ENCODE measurements at places on chromosomes 1 and 21.

- no peak for DNase-seq
Observed at GRCh38 chr21:35394634-35395369, 345.7 kb upstream of the RUNX1 start.

DNA sequence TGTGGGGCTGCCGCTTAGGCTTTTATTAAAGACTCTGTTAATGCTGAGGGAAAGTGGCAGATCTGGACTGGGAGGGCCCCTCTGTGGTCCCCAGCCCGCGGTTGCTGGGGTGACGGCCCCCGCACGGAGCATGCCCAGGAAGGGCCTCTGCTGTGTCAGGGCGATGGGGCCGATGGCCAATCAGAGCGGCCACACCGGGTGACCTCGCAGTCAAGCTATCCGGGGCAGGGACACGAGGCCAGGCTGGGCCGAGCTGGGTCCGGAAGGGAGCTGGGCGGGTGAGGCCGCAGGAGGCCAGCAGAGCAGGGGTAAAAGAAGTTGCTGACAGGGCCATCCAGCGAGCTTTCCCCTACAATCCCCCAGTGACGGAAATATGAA lies 145.1 kb downstream of the CASZ1 start:
- no peak for DNase-seq

DNA sequence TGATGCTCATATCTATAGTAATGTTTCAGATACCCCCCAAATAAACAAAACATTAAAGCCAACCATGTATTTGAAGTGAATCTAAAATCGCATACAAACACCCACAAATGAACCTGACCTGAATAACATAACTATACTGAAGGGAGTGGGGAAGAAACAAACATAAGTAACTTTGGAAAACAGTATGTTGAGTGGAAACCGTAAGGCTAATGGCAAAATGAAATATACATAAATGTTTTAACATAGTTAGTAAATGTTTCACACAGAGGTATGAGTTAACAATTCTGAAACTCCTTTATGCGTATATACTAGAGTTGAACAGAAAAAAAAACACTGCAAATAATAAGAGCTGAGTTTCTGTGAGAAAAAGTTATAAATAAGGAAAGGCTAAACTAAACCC lies 125.6 kb downstream of the ACBD6 start:
- DNase-seq = no peak

DNA sequence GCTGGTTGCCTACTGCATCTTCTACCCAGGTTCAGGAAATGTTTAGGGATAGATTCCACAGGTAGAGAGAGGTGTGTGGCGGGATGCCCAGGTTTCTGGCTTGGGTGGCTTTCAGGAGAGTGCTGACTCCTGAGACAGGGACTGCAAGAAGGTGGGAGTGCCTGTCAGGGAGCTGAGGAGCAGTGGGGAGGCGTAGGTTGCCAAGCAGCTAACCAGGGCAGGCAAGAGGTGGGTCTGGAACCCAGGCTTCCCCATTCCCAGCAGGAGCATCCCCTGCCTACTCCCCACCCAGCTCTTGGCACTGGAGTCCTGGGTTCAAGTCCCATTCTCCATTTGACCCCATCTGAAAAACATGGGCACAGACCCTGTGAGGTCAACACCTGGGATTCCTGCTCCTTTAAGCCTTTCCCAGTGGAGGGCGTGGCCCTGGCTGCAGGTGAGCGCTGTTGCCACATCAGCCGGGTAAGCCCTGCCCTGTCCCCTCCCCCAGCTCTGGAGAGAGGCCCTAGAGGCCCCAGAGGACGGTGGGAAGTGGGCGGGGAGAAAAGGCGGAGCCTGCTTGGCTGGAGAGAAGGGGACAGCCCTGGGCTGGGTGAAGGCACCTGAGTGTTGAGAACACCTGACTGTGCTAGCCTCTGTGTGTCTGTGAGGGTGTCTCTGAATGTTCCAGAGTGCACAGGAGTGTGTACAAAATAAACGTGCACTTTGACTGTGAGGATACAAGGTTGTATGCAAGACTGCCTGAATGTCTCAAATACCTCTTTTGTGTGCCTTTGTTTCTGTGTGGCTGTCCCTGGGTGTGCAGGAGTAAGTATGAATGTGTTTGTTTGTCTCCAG lies 14.0 kb upstream of the SYNC start:
- no peak for DNase-seq

DNA sequence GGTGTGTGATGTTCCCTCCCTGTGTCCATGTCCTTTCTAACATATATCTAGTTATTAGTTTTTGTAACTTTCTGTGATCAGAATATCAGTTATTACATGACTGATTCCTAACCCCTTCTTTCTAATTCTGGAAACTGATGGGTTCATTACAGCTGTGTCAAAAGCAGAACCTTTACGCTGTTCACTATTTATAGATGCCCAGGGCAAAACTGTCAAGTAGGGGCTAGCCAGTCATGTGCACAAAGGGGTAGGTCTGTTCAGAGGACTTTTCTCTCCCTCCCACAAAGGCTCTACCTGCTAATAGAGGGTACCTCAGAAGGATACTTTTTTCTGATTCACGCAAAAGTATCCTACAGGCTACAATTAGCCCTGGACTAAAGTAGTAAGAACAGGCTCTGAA lies 79.2 kb downstream of the NRDC start:
- DNase-seq = no peak

- no peak for DNase-seq
Observed at GRCh38 chr1:221276896-221277409, 397.7 kb downstream of the HLX start.

DNA sequence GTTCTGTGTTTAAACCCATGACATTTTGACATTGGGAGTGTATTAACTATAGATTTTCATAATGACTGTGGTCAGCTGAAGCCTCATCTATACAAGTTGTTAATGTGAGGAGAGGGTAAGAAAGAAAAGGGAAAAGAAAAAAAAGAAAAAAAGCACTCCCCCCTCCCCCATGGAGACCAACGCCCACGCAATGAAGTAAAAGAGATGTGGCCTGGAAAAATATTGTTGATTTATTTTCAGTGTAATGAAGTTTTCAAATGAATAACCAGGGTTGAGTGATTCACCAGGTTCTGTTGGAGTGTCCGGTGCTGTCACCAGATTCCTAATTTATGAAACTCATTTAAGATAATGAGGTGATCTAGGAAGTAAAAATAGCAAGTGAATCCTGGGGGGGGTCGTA lies 4.7 kb downstream of the RNF220 start:
- DNase-seq = no peak

DNA sequence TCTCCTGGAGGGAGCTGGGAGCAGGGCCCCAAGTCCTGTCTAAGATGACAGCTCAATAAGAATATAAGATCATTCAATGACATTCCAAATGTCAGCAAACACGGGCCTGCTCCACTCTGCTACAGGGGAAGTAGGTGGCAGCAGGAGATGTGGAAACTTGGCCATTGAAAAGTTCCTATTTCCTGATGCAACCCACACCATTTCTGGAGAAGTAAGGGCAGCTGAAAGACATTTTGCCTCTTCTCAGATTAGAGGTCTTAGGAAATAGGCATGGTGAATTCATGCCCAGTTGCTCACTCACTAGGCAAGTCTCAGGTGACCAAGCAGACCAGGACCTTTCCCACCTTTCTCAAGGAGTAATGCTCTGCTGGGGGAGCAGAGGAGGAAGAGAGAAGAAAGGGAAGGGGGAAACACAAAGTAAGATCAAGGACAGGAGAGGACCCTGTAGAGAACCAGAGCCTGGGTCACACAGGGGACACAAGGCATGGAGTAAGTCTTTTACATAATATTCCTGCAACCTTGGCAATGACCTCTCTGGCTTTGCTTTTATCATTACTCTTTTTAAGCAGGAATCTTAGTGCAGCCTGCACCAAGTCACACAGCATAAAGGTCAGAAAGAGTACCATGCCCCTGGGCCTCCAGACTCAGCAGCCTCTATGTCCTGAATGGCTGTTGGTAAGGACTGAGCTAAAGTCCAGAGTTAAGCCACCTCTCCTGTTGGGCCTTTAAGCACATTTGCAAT lies 68.9 kb downstream of the DMAP1 start:
- no peak for DNase-seq

DNA sequence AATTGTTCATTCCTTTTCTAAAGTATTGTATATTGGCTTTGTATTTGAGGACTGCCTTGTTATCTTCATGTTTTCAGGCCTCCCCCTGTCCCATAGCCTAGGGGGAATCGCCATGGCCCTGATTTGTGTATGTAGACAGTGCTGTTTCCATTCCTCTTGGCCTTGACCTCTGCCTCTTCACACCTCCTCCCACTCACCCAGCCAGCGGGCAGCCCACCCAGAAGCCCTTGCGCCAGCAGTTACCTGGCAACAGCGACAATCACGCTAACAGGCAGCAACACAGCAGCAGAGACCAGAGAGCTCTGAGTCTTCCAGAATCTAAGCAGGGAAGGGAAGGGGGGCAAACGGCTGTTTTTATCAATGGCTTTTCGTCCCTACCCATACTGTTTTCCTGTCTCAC lies 50.0 kb upstream of the NPL start:
- no peak for DNase-seq

- no peak for DNase-seq
Observed at GRCh38 chr1:211708926-211709325, 33.5 kb upstream of the NEK2 start.

DNA sequence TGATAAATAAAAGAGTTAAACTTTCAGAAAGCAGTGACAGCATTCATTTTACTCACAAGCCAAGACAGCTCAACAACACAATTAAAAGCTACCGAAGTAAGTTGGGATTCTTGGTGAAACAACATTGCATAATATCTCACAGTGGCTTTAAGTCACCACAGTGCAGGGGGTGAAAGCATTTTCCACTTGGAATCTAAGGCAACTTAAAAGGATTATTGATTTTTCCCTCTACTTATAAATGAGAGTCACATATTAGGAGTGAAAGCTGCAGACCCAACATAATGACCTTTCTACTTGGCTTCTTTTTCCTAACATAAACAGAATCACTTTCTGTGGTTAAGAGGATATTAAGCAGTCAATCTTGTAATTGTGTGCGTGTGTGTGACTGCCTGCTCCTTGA lies 536.6 kb upstream of the CXADR start:
- no peak for DNase-seq

DNA sequence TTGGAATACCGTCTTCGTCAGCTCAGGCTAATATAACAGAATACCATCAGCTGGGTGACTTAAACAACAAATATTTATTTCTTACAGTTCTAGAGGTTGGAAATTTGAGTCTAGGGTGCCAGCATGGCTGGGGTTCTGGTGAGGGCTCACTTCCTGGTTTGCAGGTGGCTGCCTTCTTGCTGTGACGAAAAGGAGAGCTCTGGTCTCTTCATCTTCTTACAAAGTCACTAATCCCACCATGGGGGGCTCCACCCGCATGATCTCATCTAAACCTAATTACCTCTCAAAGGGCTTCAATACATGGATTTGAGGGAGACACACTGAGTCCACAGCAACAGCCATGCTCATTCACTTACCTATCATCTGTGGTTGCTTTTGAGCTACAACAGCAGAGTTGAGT lies 78.3 kb downstream of the PSMG1 start:
- DNase-seq = no peak

GRCh38 chr1:43447891-43448708 lies 5.6 kb downstream of the HYI start:
- DNase-seq = no peak

DNA sequence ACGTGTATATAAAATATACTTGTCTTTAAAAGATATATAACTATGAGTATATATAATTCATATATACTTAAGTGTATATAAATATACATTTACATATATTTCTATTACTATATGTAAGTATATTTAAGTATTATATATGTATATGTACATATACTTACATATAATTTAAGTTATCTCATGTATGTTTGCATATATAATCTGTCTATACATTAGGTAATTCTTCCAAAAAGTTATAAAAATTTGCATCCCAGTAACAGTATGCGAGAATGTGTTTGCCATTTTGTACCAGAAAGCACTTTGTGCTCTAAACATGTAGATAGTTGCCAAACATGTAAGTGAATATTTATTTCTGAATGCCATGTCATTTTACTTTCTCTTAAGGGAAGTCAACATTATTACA lies at the start of gene OR2AK2:
Gene OR2AK2 (plus strand): TSS at position 301 of the 400 bp plus-strand sequence. CDS start 144 bp downstream, outside the sequence.
- DNase-seq = no peak

DNA sequence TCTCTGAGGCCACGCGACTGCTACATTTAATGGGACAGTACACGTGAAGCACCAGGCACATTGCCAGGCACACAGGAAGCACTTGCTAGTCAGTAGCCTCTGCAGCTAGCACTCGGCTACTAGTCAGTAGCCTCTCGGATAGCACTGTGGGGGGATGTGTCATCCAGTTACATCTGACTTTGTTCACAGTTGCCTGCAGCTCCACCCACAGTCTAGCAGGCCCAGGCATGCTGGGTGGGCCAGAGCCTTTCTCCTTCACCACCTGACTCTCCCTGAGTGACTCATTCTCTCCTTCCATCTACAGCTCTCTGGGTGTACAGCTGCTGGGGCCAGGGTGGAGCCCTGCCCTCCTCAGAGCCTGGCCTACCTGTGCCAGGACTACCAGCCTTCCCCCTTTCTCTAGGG lies 51.5 kb downstream of the PTPRF start:
- DNase-seq = peak; percentile 74

DNA sequence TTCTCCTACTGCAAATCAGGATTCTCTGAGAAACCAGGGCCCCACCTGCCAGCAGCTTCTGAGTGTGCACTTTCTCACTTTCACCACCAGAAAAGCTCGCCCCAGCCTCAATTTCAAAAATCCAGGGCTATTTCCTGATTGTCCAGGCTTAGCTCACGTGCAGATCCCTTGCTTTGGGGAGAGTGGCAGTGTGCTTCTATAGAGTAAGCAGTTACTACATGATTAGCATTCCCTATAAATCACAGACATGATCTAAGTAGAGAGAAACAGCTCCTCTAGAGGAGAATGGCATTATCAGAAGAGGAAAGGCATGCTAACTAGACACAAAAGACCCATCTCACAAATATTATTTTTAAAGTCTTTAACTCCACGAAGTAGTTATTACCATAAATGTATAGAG lies 456.0 kb upstream of the PKN2 start:
- no peak for DNase-seq

DNA sequence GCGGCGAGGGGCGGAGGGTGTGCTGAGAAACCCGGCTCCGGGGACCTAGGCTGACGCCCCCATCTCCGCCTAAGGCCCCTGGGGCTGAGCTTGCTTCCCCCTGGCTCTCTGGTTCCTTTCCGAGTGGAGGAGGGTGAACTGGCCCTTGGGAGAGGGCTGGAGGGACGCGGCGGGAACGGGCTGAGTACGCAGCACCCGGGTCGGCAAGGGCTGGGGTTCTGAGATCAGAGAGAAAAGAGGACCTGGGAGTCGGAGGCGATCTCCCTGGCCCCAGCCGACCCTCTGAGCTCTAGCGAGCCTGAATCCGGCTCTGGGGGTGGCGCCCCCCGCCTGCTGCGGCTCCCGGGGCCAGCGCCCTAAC lies 270.8 kb downstream of the FOXD2 start:
- DNase-seq = no peak

DNA sequence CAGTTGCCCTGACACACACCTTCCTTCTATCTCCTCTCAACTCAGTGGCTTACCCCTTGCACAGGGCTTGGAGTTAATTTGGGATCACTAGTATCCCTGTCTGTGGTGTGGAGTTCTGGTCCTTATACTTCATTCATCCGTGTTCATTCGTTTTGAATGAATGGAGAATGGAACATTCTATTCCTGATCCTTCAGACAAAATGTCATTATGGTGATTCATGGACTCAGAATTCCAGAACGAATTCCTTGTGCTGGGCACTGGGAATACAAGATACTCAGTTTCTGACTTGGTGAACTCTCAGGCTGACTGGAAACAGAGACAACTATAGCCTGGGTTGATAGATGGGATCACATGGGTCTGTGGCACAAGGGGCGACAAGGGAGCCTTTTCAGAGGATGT lies 49.9 kb upstream of the TRABD2B start:
- DNase-seq = no peak

All from GM04503 (cell line).